ENCODE measurements at places on chromosomes 1 and 21. TPM values are rescaled to one million over a fixed set of nuclear protein-coding genes. Genes with fewer than 3 reads are reported as not detected.

Gene FMOD
- total RNA-seq: under 0.01 TPM

Gene OR10J1
- total RNA-seq: not detected

Gene MIXL1
- not detected for total RNA-seq

Gene CYP4A22
- total RNA-seq: not detected

Gene CXADR
- 0.39 TPM for total RNA-seq

Gene KRTAP11-1
- not detected for total RNA-seq

Gene PLD5
- total RNA-seq: 5.1 TPM

Gene AIRE
- not detected for total RNA-seq

Gene GCSAML
- total RNA-seq: under 0.01 TPM

Gene TNFRSF1B
- not detected for total RNA-seq

Gene SELP
- total RNA-seq: not detected

Gene KPRP
- not detected for total RNA-seq

Gene ZMYM4
- total RNA-seq: 38.2 TPM

Gene DIP2A
- total RNA-seq: 41.4 TPM

Gene C1orf141
- not detected for total RNA-seq

Gene MRAP
- total RNA-seq: not detected

Gene LRIF1
- total RNA-seq: 11.4 TPM

Gene RGS1
- total RNA-seq: not detected

Gene CLDN17
- not detected for total RNA-seq

Gene BSDC1
- total RNA-seq: 76.1 TPM

Gene ALDH9A1
- total RNA-seq: 67.2 TPM

Gene TCHHL1
- total RNA-seq: not detected

Gene KDM5B
- 194 TPM for total RNA-seq

Gene GUCA2B
- not detected for total RNA-seq

Gene FAM151A
- not detected for total RNA-seq

Gene GPX7
- 91.3 TPM for total RNA-seq

Gene LPAR3
- total RNA-seq: 0.39 TPM

Gene NBPF1
- total RNA-seq: 32.2 TPM

Gene NBPF4
- total RNA-seq: not detected

Gene KCNH1
- total RNA-seq: under 0.01 TPM

Gene S100B
- not detected for total RNA-seq

Gene GPR3
- 0.11 TPM for total RNA-seq

Gene NR0B2
- total RNA-seq: not detected

Gene KRTAP19-3
- not detected for total RNA-seq

Gene MARK1
- under 0.01 TPM for total RNA-seq

Gene PLA2G2F
- under 0.01 TPM for total RNA-seq

Gene TEX35
- total RNA-seq: not detected

Gene RAB42
- total RNA-seq: 2.4 TPM

Gene AMPD1
- not detected for total RNA-seq

Gene OXCT2
- total RNA-seq: 0.79 TPM

Gene PTPRF
- 161 TPM for total RNA-seq

Gene TEKT2
- total RNA-seq: 0.11 TPM

Gene SLC30A7
- total RNA-seq: 26.3 TPM

Gene SPRR2F
- not detected for total RNA-seq

Gene PRKAA2
- under 0.01 TPM for total RNA-seq

Gene FAM167B
- 1.2 TPM for total RNA-seq

Gene EFNA3
- 3.5 TPM for total RNA-seq

Gene TNFRSF9
- under 0.01 TPM for total RNA-seq

Gene USH2A
- under 0.01 TPM for total RNA-seq

Gene APOBEC4
- not detected for total RNA-seq

Gene ZNF496
- 34.7 TPM for total RNA-seq

Gene BCAR3
- 66.3 TPM for total RNA-seq

Gene B3GALT5
- 0.54 TPM for total RNA-seq

Gene PAPPA2
- 1.1 TPM for total RNA-seq

Gene SH3BP5L
- 63.4 TPM for total RNA-seq

Gene CCDC190
- not detected for total RNA-seq

Gene TNFSF4
- total RNA-seq: 0.79 TPM

Gene LCE2C
- not detected for total RNA-seq

Measured in placental epithelial cell (primary cell).